ENCODE measurements at places on chromosomes 2 and 18. TPM values are rescaled to one million over a fixed set of nuclear protein-coding genes. Genes with fewer than 3 reads are reported as not detected.

DNA sequence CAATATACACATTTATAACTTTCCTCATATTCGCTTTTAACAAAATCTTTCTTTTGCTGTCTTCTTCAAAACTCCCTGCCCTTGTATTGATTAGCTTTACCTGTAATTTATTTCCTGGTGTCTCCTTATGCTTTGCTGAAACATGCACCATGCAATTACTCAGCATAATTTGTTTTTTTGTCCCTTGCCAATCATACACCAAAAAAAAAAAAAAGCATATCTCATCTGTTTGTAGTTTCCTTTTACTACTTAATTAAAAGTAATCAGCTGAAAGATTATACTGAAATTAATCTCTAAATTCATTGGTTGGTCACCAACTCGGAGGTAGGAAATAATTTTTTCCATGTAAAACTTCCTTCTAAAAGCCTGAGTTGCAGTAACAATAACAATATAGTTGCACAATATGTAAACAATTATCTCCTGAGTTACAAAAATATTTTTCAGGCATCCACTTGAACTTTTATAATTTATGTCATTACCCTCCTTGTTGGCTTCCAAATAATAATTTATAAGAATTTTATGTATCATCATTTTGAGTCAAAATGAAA, 53.0 kb upstream of the ROCK1 start:
- no peak for DNase-seq

- no peak for DNase-seq
Measured at GRCh38 chr2:30275256-30275655, 43.9 kb downstream of the LBH start.

- DNase-seq = peak; percentile 87
Measured at GRCh38 chr18:26547646-26548414, 523 bp downstream of the KCTD1 start.

GRCh38 chr2:75480971-75481836, 79.5 kb downstream of the EVA1A start:
- no peak for DNase-seq

DNA sequence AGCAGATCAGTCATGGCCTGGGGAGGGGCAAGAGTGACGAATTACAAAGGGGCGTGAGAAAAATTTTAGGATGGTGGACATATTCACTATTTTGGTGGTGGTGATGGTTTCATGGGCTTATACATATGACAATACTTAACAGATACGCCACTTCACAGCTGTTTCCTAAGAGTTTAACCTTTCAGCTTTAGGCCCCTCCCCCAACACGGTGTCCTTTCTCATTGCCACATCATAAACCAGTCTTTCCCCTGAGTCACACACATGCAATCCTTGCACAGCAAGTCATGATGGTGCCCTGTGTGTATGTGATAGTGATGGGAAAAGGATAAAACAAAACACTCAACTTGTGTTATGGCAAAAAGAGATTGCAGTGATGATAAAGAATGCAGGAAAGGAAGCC, 47.6 kb upstream of the IL1R1 start:
- DNase-seq = no peak

DNA sequence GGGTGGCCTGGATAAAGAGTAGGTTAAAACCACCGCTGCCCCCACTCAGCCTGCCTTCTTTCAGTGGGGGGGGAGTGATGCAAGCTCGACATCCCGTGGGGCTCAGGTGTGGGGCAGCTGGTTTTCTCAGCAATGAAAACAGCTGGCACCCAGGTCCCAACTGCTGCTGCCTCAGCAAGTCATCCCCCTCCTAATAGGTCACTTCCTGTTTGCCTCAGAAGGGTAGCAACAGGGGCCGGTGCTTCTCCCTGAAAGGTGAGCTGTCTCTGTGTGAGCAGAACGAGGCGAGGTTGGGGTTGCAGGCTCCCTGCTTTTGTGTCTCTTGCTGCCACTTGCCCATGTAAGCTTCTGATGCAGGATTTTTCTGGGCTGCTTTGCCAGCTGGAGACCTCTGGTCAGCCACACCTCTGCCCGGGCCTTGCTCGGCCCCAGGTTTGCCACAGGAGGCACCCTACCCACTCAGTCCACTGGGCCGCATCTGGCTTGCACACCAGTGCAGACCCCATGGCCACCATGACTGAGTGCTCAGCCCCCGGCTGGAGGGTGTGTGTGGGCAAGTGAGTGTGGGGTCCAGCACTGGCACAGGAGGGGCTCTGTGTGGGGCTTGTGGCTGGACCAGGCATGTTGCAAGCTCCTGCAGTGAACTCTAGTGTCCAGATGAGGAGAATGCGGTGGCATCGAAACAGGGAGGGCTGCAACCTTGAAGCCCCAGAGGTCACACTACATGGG, 11.5 kb upstream of the ASB1 start:
- no peak for DNase-seq

DNA sequence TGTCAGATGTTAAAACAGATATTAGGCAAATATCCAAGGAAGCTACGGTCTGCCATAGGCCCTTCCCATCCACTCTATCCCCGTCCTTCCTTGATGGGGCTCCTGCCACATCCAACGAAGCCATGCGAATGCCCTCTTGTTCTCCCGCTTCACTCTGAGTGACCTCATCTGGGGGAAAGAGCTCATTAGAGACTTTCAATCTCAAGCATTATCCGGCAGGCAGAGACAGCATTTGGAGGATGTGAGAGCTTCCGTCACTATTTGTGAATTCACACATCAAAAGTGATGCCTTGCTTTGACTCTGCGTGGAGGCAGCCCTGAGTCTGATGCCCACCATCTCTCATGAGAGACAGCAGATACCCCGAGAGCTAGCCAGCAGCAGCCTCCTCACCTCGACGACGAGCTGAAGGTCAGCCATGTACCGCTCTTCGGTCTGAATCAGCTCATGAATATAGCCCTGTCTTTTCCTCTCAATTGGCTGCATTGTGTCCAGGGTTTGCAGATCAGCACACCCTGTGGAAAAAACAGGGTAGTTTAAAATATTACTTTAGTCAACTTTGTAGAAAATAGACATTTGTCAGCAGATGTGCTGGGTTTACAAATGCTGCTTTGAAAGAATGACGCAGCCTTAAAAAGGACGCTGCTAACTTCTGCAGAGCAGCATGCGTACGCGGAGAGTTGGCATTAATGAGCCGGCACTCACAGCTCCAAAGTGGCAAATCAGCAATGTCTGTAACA, 45.9 kb downstream of the FAM228A start:
- DNase-seq = no peak

- DNase-seq = no peak
Measured at GRCh38 chr2:190990132-190990531, 23.8 kb downstream of the STAT1 start.

GRCh38 chr2:143728498-143728897, 599.3 kb downstream of the ARHGAP15 start:
- no peak for DNase-seq

- DNase-seq = no peak
Measured at GRCh38 chr18:14936313-14936712, 188.3 kb downstream of the ANKRD30B start.

The IL36B gene
- not detected for total RNA-seq

The EIF5B gene
- total RNA-seq = 62.5 TPM

The SF3B6 gene
- 66.7 TPM for total RNA-seq

The WDR7 gene
- 27.3 TPM for total RNA-seq

The RBM43 gene
- total RNA-seq = 8.5 TPM

The RAB17 gene
- total RNA-seq = 2.7 TPM

The MC2R gene
- total RNA-seq = not detected

The RTN4 gene
- 410 TPM for total RNA-seq

The KIF3C gene
- total RNA-seq = 10.9 TPM

The COL4A4 gene
- total RNA-seq = 0.93 TPM

All from posterior vena cava (tissue), 2 donors.